ENCODE measurements at places on chromosomes 7 and 10.

DNA sequence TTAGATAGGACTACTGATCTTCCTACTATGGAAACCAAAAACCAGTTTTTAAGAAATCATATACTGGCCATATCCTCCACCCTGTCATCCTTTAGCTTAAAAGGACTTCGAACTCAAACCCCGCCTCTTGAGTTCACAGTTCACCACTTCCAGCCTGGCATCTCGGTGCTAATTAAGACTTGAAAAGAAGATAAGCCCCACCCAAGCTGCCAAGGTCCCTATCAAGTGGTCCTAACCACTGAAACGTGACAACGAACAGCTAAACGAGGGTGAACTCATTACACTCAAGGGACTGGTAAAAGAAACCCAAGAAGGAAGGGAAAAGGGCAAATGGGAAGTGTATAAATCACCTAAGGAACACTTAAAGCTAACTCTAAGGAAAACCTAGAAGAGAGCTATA lies 16.1 kb downstream of the COL17A1 start:
- DNase-seq, result no peak

- no peak for DNase-seq
Measured at GRCh38 chr10:80324086-80324485, 32.5 kb downstream of the DYDC1 start.

GRCh38 chr10:16646181-16647059 lies 124.7 kb upstream of the C1QL3 start:
- peak; percentile 16 for DNase-seq

DNA sequence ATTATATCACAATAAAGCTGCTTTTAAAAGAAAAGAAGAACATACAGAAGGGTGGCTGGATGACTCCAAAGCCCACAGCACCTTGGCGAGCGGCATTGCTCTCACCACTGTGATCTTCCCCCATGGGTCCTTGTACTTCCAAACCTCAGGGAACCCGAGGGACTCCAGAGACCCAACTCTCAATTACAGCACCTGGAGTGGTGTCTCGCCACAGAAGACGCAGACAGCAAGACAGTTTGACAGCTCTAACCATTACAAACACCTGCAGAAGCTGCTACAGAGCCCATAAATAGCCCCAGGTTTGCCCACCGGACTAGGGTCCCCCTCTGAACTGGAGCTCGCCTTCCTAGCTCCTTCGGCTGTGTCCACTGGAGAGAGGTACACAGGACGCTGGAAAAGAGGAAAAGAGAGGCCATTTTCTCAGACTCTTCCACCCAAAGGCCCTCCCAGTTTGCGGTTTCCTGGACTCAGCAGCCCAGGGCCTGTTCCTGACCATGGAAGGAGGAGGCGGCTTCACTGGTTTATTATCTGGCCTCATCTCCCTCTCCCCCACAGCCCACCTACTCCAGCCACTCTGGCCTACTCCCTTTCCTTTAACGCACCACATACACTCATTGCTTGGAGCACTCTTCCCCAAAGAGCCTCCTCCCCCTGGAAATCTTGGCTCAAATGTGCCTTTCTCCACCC lies 1.9 kb downstream of the PIK3AP1 start:
- DNase-seq, result no peak

DNA sequence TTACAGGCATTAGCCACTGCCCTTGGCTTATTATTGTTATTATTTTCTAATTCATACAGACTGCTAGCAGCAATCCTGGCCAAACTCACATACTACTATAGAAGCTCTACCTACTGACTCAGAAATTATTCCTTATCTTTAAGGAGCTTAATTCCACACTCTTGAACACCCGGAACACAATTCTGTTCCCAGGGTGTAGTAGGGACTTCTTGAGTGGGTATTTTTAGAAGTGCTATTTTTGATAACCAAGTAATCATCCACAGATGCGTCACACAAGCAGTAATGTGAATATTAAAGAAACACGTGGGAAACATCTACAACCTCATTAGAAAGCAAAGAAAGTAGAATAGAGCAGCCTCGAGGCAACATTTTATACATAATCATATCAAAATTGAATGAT lies 149.2 kb downstream of the PTEN start:
- no peak for DNase-seq

DNA sequence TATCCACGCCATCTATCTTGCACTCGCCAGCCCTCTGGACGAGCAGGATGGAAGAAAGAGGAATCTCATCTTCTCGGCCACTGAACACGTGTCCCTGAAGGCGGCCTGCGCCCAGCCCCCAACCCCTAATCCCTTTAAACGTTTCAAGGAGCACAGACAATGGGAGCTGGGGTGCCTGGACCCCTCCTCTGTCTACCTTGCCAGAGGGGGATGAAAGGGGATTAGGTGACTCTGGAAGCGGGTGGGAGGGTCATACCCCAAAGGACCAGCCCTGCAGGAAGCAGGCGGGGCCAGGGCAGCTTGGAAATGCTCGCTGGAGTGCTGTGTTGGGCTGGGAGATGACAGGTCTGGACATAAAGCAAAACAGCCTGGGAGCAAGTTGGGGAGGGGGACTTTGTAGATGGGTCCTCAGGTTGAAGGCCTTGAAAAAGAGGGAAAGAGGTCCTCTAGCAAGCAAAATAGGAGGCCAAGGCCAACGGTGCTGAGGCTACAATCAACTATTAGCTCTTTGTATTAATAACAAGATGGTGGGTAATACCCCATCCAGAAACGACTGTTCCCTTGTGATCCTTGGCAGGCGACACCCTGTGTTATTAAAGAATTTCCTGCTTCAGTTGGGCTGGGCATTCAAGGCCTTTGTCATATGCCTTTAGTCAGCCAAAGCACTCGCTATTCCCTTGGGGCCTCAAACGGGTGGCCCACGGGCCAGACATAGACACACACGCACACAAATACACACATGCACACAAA lies 126.5 kb upstream of the UNC5B start:
- DNase-seq, result peak; percentile 1

Measured in activated CD4-positive, alpha-beta T cell treated with anti-CD3 and anti-CD28 coated beads, Interleukin-2, amount 50 U/mL, for 48 hours (primary cell).